ENCODE measurements at places on chromosomes 4 and X.

GRCh38 chrX:150933945-150934350, 35.5 kb upstream of the CD99L2 start:
- DNase-seq, result no peak

GRCh38 chr4:8602686-8603430, 10.3 kb downstream of the CPZ start:
- no peak for DNase-seq

DNA sequence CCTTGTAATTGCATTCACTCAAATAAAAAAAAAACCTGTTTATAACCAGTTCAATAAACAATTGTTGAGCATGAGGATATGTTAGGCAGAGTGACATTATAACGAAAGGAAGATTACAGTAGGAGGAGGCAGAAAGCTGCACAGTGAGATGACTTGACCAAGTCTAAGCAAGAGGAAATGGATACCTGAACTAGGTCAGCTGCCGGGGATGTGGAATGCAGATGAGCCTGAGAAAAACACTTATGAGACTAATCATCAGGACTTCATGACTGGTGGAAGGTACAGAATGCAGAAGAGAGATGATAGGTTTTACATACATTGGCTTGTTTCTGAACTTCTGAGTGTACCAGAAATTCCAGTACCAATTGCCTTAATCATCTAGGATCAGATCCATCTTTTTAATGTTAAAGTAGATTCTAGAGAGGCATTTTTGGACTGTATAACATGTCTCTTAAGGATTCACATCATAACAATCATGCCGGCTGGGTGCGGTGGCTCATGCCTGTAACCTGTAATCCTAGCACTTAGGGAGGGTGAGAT, 208.1 kb upstream of the PPP3CA start:
- DNase-seq, result no peak

- DNase-seq, result no peak
Measured at GRCh38 chr4:133474501-133474900, 325.4 kb downstream of the PCDH10 start.

DNA sequence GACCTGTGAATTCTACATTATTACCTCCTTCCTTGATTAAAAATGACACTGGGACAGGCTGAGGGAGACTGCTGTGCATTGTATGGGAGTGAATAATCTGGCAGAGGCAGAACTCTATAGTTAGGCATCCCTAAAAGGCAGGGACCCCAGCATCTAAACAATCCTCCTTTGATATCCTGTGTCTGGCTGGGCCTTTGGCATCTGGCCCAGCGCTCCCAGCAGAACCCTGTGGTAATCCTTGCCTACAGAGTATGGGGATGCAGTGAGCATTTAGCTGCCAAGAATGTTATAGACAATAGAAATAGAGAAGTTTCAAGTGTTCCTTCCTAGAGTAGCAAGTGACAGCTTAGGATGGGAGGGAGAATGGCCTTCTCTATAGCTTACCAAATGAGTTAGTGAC, 38.5 kb downstream of the ZCCHC12 start:
- no peak for DNase-seq

DNA sequence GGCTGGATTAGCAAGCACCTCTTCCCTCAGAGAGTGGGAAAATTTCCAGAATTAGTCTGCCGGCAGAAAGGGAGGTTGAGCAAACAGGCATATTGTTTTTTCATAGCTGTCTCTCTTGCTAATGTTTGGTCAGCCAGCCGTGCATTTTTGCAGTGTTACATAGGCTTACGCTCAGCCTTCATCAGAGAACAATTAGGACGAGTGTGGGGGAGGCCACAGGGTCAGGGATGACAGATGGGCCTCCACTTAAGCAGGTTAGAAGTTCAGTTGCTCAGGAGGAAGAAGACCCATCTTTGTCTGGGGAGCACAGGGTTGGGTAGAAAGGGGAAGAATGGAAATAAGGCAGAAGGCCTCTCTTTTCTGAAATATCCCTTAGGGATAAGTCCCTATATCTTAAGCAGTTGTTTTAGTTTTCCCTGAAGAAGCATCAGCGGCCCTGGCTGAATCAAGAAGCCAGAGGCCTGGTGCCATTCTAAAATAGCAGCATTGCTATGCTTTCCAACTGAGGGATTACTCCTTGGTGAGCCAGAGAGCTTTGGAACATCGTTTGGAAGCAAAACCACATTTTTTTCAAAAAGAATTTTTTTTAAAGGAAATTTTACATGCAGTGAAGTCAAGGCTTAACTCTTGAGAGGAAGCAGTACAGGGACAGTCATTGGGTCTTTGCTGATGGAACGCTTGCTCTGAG, 118.8 kb downstream of the SMIM20 start:
- DNase-seq, result no peak

- DNase-seq, result peak; percentile 40
Measured at GRCh38 chr4:39976945-39977488, 694 bp downstream of the PDS5A start.

DNA sequence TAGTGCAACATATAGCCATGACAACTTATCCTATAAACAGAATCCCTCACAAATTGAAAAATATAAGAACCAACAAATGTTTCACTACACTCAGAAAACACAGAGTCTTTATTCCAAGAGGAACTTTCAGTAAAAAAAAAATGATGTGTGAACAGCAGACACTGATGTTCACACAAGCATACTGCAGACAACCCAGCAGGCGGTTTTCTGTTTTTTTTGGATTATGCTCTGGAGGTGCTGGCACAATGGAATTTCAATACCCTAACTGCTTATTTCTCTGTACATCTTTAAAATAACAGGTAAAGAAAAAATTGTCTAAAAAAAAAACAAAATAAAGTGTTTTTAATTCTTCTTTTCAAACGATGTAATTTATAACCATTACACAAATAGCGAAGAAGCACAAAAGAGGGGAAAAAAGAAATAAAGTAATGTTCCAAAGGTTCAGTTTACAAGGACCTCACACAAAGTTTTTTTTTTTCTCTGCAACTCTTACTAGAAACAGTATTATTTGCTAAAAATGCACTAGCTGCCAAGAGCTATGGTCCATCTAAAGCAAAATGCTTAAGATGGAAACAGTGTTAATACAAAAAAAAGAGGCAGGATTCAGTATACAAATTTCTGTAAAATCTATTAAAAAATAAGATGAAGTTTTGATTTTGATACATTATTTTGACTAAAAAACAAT, 55.3 kb downstream of the ANAPC10 start:
- DNase-seq, result no peak

GRCh38 chrX:1502241-1502640, 34.7 kb downstream of the P2RY8 start:
- no peak for DNase-seq

GRCh38 chr4:159483110-159483781, 380.4 kb downstream of the RAPGEF2 start:
- DNase-seq, result no peak

GRCh38 chr4:47442980-47443379, 20.5 kb downstream of the COMMD8 start:
- DNase-seq, result no peak
